ENCODE measurements at places on chromosomes 7 and 10. TPM values are rescaled to one million over a fixed set of nuclear protein-coding genes. Genes with fewer than 3 reads are reported as not detected.

- DNase-seq: peak; percentile 25
These were observed 9.9 kb downstream of the C10orf71 start for GRCh38 chr10:49308881-49309280.

DNA sequence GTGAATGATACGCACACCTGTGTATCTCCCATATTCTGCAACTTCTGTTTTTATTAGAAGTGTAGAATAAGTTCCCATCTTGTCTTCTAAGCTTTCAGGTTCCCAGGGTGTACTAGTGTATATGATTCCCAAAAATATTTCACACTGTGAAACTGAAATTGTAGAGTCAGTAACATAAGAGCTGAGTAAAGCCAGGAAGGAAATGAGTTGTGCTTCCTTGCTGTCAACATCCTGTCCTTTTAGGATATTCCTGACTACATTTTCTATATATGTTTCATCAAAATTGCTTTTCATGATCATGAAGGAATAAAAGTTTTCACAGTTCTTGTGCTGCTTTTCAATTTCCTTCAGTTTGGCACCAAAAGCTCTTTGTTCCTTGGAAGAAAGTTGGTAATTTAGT lies 15.2 kb downstream of the SAMD9L start:
- DNase-seq: no peak

DNA sequence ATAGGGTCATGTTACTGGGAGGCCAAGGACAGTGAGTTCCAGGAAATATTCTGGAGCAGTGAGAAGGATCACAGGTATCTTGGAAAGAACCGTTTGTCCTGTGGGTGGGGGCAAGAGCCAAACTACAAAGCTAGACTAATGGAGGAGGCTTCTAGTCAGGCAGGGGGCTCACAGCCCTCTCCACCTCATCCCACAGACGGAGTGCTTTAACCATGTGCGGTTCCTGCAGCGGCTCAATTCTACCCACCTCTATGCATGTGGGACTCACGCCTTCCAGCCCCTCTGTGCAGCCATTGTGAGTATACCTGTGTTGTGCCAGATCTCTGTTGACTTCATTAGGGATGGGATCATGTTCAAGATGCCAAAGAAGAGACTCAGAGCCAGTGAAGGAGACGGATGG lies 8.1 kb downstream of the SEMA4G start:
- no peak for DNase-seq

DNA sequence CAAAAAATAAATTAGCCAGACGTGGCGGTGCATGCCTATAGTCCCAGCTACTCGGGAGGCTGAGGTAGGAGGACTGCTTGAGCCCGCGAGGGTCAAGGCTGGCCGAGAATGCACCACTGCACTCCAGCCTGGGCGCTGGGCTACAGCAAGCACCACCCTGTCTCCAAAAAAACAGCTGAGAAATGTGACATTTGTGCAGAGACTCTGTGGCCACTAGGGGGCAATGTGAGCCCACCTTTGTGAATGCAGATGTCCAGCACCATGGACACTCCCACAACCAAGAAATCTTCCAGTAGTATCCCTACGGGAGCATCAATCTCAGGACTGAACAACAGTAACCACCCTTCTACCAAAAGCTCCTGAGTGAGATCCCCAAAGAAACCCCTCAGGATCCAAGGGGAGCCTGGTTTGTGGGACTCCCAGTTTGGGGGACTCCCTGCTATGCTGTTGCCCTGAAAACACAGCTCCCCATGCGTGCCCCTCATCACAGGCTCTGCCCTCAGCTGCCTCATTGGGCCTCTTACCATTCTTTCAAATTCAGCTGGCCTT lies 6.2 kb upstream of the AHCYL2 start:
- DNase-seq: peak; percentile 79

DNA sequence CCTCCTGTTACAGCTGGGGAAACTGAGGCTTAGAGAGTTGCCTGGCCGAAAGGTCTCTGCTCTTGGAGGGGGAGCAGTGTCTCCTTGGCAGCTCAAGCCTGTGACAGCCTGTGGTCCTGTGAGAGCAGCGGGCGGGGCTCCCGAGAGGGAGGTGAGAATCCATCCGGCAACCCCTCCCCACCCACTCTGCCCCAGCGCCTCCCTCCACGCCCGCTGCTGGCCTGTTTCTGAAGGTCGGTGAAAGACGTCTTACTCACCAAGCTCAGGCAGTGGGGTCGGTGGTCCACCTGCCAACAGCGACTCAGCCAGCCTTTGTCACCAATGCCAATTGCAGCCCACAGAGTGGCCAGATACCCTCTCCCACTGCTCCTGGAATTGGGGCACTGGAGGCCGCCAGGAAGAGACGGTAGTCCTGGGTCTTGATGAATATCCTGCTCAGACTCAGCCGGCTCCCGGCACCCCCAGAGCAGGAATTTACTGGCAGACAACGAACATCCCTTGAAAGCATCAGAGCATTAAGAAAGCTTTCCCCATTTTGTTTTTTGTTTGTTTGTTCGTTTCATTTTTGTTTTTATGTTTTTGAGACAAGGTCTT lies 7.4 kb upstream of the TTYH3 start:
- DNase-seq: no peak

GRCh38 chr7:115368998-115369397 lies 447.1 kb downstream of the MDFIC start:
- DNase-seq: no peak

- no peak for DNase-seq
These were observed 43.6 kb downstream of the PPP1R3A start for GRCh38 chr7:113875224-113875623.

GRCh38 chr10:36344240-36345174 lies 702.4 kb upstream of the FZD8 start:
- no peak for DNase-seq

GRCh38 chr10:12877150-12877549 lies 124.4 kb downstream of the CCDC3 start:
- DNase-seq: no peak

- DNase-seq: no peak
These were observed 221.3 kb downstream of the POU6F2 start for GRCh38 chr7:39199006-39199405.

DNA sequence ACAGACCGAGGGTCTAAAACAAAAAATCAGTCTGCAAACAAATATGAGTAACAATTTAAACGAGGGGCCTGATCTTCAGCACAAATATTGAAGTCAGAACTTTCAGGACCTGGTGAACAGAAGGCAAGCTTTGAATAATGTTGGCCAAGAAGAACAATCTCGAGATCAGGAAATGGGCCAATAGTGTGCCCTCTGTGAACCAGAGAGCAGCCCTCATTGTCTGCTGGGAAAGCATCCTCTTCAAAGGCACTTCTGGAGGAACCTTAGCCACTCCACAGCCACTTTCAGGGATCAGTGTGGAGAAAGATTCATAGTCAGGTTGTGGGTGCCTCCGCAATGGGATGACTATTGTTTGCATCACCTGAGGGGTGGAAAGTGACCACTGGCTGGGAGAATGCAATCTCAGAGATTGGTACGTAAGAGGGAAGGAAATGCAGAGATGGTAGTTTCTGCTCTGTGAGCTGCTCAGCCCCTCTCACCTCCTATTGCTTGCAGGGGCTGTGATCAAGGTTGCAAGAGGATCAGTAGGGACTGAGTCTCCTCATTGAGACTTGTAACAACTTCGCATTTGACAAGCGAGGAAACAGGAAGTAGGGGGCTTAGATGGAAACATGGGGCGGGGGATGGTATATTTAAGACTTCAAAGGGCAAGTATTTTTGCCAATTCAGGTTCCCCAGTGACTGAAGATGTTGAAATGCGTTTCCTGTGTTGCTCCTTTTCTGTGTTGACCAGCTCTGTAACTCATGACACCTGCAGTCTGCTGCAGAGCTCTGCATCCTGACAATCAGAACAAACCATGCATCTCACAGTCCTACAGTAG lies 28.4 kb upstream of the IFRD1 start:
- DNase-seq: no peak

- no peak for DNase-seq
These were observed 102.7 kb upstream of the FAM3C start for GRCh38 chr7:121498816-121499215.

DNA sequence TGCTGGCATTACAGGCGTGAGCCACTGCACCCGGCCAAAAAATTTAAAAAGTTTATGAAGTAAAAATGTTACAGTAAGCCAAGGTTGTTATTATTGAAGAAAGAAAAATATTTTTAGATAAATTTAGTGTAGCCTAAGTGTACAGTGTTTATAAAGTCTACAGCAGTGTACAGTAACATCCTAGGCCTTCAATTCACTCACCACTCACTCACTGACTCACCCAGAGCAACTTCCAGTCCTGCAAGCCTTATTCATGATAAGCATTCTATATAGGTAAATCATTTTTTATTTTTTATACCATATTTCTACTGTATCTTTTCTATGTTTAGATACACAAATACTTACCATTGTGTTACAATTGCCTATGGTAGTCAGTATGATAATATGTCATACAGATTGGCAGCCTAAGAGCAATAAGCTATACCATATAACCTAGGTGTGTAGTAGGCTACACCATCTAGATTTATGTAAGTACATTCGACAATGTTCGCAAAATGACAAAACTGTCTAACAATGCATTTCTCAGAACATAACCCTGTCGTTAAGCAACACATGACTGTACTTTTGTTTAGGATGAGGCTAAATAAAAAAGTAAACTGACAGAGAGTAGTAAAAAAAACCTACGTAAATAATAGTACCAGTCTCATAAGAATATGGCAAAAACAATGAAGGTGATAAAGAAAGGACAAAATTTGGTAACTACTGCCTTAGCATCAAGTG lies 77.8 kb upstream of the FAM133B start:
- DNase-seq: no peak

Gene FXYD4
- 1.1 TPM for total RNA-seq

Gene ASZ1
- not detected for total RNA-seq

Gene CYP2C19
- not detected for total RNA-seq

Gene IDI1
- 68.5 TPM for total RNA-seq

Data from upper lobe of right lung (tissue), 1 donor.